H9 (cell line): ENCODE measurements at places on chromosomes 2 and 18.

DNA sequence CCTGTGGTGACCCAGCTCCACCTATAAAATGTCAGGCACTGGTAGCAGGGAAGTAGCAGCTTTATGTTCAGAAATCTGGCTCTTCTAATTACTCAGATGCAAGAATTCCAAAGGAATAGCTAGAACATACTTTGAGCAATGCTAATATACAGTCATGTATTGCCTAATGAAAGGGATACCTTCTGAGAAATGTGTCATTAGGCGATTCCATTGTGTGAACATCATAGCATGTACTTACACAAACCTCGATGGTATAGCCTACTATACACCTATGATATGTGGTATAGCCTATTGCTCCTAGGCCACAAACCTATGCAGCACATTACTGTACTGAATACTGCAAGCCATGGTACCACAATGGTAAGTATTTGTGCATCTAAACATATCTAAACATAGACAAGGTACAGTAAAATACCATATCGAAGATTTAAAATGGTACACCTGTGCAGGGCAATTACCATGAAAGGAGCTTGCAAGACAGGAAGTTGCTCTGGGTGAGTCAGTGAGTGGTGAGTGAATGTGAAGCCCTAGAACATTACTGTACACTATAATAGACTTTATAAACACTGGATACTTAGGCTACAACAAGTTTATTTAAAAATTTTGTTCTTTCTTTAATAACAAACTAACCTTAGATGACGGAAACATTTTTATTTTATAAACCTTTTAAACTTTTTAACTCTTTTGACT, 50.3 kb upstream of the ETAA1 start:
- H3K27ac ChIP-seq = no peak overlapping the region
- H3K27me3 ChIP-seq = no peaks in the 10 kb centered on the region
- peaks cover 13% of the 10 kb centered on the region for H3K36me3 ChIP-seq
- DNase-seq = no peak
- no peaks in the 10 kb centered on the region for H3K4me1 ChIP-seq

DNA sequence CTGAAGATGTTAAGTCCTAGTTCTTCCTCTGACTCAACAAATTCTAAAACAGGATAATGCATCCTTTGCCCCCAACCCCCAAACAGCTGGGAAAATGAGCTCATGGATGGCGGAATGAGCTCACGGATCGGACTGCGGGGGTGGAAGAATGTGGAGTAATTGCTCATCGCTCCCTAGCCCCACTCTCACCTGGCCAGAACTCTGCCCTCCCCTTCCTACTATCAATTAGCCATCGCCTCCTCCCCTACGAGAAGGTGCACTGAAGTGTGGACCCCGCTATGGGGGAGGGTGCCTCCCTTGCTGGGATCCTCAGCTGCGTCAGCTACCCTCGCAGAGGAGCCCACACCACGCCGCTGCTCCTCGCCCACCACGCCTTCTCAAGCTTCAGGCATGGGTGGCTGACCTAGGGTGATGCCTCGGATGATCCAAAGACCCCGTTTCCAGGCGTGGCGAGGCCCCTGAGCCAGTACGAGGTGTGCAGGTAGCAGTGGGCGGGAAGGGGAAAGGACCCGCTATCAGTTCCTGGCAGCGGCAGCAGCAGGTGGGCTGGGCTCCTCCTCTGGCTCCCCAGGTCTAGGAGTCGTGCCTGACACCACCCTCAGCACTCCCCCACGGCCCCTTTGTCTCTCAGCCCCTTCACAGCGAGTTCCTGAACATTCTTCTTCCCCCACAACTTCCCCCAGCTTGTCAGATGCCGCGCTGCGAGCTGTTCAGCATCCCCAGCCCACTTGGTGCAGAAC, 82.1 kb upstream of the POMC start:
- peaks cover 62% of the 10 kb centered on the region for H3K36me3 ChIP-seq
- H3K4me3 ChIP-seq = peak overlapping the region; percentile 91
- no peak overlapping the region for H3K27ac ChIP-seq

DNA sequence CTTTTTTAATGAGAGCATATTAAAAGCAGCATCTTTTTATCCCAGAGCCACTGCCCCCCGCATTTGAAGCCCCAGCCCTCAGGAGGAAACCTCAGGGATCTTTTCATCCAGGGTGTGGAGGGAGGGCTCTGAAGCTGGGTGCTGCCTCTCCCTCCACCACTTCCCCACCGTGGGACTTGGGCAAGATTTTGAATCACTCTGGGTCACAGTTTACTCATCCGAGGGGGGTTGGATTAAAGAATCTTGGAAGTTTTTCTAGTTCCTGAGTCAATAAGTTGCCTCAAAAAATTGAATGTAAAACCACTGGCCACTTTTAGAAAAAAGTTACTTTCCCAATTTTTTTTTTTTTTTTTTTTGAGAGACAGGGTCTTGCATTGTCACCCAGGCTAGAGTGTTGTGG, 62.0 kb upstream of the ANKRD44 start:
- DNase-seq = no peak
- H3K4me3 ChIP-seq = no peak overlapping the region
- no peaks in the 10 kb centered on the region for H3K27me3 ChIP-seq
- H3K4me1 ChIP-seq = no peaks in the 10 kb centered on the region; the same call in 1 of the 2 replicates
- no peaks in the 10 kb centered on the region for H3K36me3 ChIP-seq
- H3K27ac ChIP-seq = no peak overlapping the region

GRCh38 chr2:26822877-26823276, 25.1 kb upstream of the DPYSL5 start:
- H3K4me3 ChIP-seq = no peak overlapping the region
- H3K27ac ChIP-seq = no peak overlapping the region
- H3K36me3 ChIP-seq = no peaks in the 10 kb centered on the region
- DNase-seq = no peak
- H3K27me3 ChIP-seq = no peaks in the 10 kb centered on the region

DNA sequence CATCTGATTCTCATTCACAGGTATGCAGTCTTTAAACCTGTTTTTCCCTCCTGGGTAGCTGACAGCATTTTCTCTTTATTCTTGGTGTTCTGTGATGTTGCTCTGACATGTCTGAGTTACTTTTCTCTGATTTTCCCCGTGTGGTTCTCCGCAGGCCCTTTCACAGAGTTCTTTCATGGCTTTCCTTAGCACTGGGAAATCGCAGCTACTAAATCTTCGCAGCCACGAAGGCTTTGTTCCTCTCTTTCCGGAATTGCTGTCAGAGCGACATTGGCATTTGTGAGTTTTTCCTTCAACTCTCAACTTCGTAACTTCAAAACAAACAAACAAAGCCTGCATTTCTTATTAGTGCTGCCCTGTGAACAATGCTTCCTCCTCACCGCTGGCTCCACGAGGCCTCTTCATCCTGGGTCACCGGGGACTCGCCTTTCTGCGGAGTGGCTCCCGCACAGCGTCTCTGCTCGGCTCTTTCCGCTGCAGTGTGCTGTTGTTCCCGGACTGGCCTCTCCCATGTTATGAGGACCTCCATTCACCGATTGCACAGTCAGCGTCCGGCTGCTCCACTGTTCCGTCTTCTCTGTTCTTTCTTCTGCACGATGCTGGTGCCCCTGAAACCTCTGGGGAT, 16.1 kb downstream of the COLEC11 start:
- no peak overlapping the region for H3K4me3 ChIP-seq
- H3K27me3 ChIP-seq = no peaks in the 10 kb centered on the region
- H3K36me3 ChIP-seq = no peaks in the 10 kb centered on the region; the same call in 1 of the 3 replicates
- DNase-seq = no peak
- H3K4me1 ChIP-seq = no peaks in the 10 kb centered on the region
- H3K27ac ChIP-seq = no peak overlapping the region

- H3K36me3 ChIP-seq = peaks cover 31% of the 10 kb centered on the region
- DNase-seq = no peak
- no peak overlapping the region for H3K4me3 ChIP-seq
- H3K27me3 ChIP-seq = no peaks in the 10 kb centered on the region
- peaks cover 24% of the 10 kb centered on the region; the same call in 1 of the 2 replicates for H3K4me1 ChIP-seq
Observed at GRCh38 chr2:74850496-74851190, 16.7 kb downstream of the HK2 start.

GRCh38 chr18:35590935-35591334, 9.4 kb downstream of the GALNT1 start:
- no peaks in the 10 kb centered on the region for H3K27me3 ChIP-seq
- no peak overlapping the region for H3K4me3 ChIP-seq
- H3K27ac ChIP-seq = no peak overlapping the region

- H3K27me3 ChIP-seq = no peaks in the 10 kb centered on the region
- H3K4me3 ChIP-seq = no peak overlapping the region
- DNase-seq = no peak
- H3K36me3 ChIP-seq = peaks cover 6% of the 10 kb centered on the region; the same call in 2 of the 3 replicates
- no peak overlapping the region for H3K27ac ChIP-seq
Observed at GRCh38 chr2:165868211-165868610, 74.2 kb upstream of the GALNT3 start.

DNA sequence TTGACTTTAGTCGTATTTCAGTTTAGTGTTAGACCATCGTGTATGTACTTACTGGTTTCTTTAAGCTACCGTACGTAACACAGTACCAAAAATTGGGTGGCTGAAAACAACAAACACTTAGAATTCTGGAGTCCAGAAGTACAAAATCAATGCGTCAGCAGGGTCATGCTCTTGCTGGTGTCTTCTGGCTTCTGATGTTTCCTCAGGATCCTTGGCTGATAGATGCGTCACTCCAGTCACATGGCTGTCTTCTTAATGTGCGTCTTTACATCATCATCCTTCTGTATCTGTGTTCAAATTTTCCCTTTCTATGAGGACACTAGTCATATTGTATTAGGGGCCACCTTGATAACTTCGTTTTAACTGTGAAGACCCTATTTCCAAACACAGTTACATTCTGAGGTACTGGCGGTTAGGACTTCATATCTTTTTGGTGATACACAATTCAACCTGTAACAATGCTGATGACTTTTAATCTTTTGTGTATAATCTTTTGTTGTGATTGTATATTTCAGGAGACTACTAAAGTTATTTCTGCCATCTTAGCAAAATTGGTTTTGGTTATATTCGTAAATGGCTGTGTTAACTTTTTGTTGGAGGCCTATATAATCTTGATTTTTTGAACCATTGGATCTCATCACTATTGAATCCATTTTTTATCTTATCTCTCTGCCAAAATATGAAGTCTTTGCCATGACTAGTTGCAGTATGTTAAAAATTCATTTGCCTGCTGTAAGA, 25.4 kb downstream of the ACTR3 start:
- no peaks in the 10 kb centered on the region for H3K27me3 ChIP-seq
- peaks cover 26% of the 10 kb centered on the region for H3K36me3 ChIP-seq
- no peak overlapping the region for H3K4me3 ChIP-seq
- no peaks in the 10 kb centered on the region for H3K4me1 ChIP-seq
- H3K27ac ChIP-seq = no peak overlapping the region

DNA sequence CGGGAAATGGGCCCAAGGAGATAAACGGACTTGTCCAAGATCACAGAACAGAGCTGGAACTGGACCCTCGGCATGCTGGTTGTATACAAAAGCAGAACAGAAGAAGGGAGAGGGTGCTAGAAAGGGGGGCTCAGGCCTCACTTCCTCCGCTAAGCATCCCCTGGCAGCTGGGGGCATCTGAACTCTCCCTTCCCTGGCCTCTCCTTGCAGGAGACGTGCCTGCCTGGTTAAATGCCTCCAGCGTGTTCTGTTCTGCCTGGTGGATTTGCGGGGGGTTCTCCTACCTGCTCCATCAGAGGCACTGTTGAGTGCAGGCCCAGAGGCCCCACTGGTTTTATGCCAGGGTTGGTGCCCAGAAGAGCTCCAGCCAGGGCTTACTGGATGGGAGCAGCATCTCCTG, 124.7 kb downstream of the ZFP36L2 start:
- peaks cover 4% of the 10 kb centered on the region; the same call in 1 of the 2 replicates for H3K4me1 ChIP-seq
- no peak overlapping the region for H3K4me3 ChIP-seq
- no peak overlapping the region for H3K27ac ChIP-seq
- peaks cover 21% of the 10 kb centered on the region for H3K36me3 ChIP-seq
- H3K27me3 ChIP-seq = no peaks in the 10 kb centered on the region; the same call in 1 of the 2 replicates
- DNase-seq = no peak

DNA sequence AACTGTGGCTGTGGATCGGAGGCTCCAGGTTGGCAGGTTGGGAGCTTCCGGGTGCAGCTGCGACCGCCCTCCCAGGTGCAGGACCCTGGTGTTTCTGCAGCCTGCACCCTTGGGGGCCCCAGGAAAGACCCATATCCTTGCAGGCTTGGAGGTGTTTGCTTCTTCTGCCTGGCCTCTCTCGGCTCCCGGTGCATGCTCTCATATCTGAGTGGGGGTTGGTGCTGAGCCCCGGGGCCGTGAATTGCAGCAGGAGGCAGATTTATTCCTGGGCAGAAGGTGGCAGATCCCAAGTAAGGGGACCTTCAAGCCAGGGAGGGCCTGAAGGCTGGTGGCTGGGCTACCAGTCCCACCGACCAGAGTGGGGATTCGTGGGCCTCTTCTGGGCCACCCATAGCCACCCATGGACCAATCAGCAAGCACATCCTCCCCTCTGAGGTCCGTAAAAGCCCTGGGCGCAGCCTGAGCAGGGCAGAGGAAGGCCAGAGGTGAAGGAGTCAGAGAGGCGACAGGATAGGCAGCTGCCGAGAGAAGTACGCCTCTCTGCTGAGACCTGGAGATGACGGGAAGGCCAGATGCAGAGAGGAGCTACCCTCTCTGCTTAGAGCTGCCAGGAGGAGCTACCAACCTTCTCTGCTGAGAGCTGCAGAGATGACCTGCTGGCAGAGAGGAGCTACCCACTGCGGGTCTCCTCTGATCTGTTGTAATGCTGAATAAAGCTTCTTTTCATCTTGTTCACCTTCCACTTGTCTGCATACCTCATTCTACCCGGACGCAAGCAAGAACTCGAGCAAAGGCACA, 1279.0 kb upstream of the LRRTM1 start:
- H3K27me3 ChIP-seq = no peaks in the 10 kb centered on the region
- peak; percentile 27 for DNase-seq
- H3K27ac ChIP-seq = no peak overlapping the region
- no peak overlapping the region for H3K4me3 ChIP-seq
- no peaks in the 10 kb centered on the region for H3K36me3 ChIP-seq

DNA sequence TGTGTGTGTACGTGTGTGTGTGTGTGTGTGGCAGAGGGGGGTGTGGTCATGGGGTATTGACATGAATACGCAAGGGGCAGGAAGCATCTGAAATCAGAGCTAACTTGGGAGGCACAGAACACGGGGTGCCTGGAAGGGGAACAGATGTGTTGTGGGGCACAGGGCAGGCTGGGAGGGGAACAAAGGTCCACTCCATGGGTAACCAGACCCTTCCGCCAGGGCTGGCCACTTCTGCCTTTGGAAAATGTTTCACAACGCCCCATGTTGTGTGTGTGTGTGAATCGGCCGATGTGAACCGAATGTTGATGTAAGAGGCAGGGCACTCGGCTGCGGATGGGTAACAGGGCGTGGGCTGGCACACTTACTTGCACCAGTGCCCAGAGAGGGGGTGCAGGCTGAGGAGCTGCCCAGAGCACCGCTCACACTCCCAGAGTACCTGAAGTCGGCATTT, at the start of gene SLC11A1:
SLC11A1 (plus strand) TSS at position 358 of the 451 bp plus-strand sequence. CDS start 96 bp downstream, outside the sequence.
- no peak within 1 kb of the TSS for H3K27ac ChIP-seq
- no peak for DNase-seq
- no peaks in the 10 kb centered on the region for H3K4me1 ChIP-seq

DNA sequence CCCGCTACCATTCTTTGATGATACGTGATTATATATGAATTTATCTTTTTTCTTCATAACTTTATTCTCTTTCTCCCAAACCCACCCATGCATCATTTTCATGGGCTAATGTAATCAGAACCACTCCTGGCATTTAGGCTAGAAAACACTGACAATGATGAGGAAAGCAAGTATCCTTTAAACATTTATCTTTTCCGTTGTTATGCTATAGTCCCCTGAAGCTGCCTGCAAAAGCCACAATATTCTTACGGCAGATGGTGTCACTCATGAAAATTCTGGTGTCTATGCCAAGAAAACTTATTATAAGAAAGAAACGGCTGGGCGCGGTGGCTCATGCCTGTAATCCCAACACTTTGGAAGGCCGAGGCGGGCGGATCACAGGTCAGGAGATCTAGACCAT, 221.8 kb upstream of the CTAGE1 start:
- no peaks in the 10 kb centered on the region for H3K36me3 ChIP-seq
- no peaks in the 10 kb centered on the region for H3K4me1 ChIP-seq
- no peak overlapping the region for H3K27ac ChIP-seq
